ENCODE measurements at places on chromosomes 16 and 17.

DNA sequence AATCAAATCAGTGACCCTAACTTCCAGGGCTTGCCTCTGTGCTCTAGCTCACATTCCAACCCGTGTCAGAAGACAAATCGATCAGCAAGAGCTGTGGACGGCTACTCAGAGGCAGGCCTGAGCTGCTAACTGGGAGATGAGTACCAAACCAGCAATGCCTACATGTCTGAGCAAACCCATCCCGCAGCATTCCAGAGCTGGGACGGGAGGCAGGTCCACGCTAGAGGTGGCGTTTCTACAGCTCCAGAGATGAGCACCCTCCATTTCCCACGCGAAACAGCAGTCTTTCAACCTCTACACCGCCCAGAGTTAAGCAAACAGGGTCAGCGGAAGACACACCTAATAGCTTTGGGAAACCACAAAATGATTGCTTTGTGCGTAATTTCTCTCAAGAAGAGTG, 6.5 kb downstream of the NXN start:
- no peak for DNase-seq

DNA sequence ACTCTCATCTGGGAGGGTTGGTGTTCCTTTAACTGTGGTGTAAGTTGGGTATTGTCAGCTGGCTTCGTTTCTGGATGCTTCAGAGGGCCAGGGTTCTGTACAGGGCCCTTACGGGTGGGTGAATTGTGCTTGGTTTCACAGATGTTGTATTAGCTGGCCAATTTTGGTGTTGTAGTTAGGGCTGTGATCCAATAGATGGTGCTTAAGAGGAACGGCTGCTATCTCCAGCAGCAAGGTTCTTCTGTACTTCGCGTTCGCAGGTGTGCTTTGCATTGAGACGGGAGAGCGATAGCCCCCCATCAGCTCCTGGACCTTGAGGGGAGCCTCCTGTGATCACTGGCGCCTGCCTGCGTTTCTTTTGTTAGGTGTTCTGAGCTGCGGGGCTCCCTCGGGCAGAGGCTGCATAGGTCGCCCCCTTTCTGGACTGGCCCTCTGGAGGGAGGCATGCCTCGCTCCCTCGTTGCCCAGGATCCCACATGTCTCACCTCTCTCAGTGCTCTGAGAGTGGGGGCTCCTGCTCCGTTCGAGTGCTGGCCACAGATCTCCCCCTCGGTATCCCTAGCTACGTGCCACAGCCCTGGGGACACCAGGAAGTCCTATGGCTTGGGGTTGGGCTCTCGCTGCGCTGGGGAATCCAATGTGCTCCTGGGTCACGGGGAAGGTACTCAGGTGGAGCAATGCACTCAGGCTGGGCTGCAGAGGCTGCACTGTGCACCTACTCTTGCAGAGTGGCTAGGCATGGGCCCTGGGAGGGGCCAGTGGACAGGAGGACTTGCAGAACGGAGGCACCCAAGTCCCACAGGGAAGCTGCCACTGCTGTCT, 837 bp upstream of the PRDM7 start:
- DNase-seq: no peak

DNA sequence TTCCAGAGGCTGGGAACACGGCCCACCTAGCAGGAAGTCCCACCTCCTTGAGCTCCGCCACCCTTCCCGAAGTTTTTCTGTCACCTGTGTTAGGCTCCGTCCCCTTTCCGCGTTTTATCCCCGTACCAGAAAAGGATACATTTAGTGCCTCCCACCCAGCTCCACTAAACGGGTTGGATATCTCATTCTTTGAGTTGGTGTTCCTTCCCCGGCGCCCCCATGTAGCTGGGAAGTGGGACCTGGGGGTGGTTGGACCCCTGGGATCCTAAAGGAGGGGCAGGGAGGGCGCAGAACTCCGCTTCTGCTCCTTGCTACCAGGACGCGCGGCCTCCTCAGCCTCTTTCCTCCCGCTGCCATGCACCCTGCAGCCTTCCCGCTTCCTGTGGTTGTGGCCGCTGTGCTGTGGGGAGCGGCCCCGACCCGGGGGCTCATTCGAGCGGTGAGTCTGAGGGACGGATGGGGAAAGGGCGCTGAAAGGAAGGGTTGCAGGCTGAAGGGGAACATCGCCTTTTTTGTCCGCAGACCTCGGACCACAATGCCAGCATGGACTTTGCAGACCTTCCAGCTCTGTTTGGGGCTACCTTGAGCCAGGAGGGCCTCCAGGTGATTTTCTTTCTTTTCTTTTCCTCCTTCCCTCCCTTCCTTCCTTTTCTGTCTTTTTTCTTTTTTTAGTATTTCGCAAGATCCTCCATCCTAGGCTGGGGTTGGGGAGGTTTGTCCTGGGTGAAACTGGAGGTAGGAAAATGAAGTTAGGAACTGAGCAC, 669 bp downstream of the RNF167 start:
- peak; percentile 53 for DNase-seq

DNA sequence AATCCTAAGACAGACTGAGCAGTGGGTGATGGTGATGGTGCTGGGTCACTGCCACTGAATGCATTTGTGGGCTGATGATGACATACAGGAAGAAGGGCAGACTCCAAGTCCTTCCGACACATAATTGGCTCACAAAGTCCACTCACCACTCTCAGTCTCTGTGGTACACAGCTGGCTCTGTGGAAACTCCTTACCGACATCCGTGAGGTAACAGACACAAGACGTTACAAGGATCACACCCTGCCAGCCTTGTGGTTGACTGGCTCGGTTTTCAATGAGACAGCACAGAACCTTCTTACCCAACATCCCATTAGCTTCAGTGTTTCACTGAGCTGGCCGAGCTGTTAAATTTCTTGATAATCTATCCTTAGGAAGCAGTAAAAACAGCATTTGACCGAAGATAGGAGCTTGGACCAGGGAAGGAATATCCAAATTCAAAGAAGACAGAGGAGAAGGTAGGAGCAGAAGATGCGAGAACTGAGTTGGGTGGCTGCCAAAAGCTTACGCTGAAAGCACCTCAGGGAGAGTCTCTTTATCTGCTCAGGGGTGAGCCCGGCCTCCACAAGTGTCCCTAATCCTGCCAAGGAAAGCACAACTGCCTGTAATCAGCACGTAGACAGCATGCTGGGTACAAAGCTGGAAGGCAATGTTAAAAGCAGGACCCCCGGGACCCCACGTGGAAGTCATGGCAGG, 5.5 kb upstream of the MXRA7 start:
- no peak for DNase-seq
